ENCODE measurements at places on chromosomes 3 and 15.

- DNase-seq = no peak
Observed at GRCh38 chr15:70240820-70241430, 143.2 kb upstream of the TLE3 start.

- DNase-seq = no peak
Observed at GRCh38 chr3:19994796-19995195, 17.3 kb downstream of the PP2D1 start.

GRCh38 chr3:122562923-122563716, 980 bp downstream of the PARP9 start:
- no peak for DNase-seq

GRCh38 chr3:149638228-149639092, 19.4 kb downstream of the WWTR1 start:
- no peak for DNase-seq

DNA sequence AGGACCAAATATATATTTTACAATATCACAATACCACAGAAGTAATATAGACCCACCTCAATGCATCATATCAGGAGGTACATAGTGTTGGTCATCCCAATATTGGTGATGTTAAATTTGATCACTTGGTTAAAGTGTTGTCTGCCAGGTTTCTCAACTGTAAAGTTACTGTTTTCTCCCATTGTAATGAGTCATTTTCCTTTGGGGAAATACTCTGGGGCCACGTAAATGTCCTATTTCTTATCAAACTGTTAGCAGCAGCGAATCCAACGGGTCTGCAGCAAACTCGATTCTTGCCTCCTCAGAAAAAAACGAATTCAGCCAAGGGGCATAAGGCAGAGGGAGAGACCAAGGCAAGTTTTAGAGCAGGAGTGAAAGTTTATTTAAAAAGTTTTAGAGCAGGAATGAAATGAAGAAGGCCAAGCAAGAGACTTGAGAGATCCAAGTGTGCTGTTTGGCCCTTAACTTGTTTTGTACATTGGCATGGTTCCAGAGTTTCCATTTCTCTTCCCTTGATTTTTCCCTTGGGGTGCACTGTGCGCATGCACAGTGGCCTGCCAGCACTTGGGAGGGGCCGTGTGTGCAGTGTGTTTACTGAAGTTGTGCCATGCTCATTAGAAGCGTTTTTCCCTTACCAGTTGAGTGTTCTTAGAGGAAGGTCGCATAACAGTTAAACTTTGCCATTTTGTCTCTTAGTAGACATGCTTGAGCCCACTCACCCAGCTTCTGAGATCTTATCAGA, 512.5 kb downstream of the AGBL1 start:
- no peak for DNase-seq

DNA sequence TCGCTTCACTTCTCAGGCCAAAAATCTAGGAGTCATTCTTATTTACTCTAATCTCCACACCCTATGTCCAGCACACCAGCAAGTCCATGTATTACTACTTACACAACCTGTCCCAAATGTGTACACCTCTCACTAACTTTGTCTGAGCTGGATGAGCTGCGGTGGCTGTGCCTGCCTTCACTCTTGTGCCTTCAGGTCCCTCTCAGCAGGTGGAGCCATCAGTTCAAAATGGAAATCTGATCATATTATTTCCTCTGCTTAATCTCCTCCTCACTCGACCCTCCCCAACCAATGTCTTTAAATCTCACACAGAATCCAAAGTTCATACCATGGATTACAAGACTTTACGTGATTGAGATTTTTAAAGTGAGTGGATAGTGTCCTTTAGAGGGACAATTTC, 82.8 kb downstream of the SSR3 start:
- DNase-seq = no peak

- DNase-seq = no peak
Observed at GRCh38 chr3:58681863-58682262, 15.3 kb upstream of the FAM3D start.

DNA sequence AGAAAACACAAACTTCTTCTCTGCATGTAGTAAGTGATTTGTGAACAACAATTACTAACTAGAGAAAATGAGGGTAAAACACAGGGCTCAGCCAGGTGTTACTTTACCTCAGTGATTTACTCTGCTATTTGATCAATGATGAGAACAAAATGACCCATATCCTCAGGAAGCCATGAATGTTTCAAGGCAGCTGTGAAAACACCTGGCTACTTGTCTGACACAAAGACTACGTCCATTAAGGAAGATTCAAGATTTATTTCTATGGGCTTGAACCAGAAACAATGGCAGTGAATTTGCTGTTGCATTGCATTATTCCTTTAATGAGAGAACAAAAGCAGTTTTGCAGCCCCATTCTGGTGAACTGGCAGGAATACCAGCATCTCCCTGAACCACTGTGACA, 374.6 kb upstream of the ARL6 start:
- DNase-seq = no peak

GRCh38 chr3:12430086-12430485, 54.2 kb upstream of the TSEN2 start:
- no peak for DNase-seq

DNA sequence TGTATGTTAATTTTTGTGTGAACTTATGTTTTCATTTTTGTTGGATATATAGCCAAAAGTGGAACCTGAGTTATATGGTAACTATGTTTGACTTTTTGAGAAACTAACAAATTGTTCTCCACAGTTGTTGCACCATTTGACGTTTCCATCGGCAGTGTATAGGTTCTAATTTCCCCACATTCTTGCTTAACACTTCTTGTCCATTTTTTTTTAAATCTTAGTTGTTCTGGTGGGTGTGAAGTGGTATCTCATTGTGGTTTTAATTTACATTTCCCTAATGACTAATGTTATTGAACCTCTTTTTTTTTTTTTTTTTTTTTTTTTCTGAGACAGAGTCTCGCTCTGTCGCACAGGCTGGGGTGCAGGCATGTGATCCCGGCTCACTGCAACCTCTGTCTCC, 8.0 kb downstream of the NISCH start:
- DNase-seq = no peak

GRCh38 chr3:69791919-69792399, 52.7 kb downstream of the MITF start:
- peak; percentile 49 for DNase-seq

GRCh38 chr3:32842531-32842931, 24.7 kb downstream of the TRIM71 start:
- DNase-seq = no peak

DNA sequence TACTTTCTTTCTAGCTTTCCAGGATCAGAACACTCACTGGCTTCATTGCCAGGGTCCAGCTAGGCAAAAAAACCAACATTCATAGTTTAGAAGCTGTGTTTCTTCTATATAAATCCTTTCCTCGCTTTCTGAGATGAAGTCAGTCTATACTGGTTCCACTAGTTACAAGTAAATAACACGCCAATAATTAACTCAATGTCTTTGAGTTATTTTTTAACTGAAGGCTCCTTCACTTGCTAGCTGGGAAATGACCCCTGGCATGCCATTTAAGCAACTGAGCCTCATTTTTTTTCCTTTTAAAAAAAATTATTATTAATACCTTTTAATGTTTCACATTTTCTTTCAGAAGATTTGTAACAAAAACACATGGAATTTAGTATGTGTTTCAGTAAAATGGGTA, 2.1 kb upstream of the CCDC174 start:
- no peak for DNase-seq

DNA sequence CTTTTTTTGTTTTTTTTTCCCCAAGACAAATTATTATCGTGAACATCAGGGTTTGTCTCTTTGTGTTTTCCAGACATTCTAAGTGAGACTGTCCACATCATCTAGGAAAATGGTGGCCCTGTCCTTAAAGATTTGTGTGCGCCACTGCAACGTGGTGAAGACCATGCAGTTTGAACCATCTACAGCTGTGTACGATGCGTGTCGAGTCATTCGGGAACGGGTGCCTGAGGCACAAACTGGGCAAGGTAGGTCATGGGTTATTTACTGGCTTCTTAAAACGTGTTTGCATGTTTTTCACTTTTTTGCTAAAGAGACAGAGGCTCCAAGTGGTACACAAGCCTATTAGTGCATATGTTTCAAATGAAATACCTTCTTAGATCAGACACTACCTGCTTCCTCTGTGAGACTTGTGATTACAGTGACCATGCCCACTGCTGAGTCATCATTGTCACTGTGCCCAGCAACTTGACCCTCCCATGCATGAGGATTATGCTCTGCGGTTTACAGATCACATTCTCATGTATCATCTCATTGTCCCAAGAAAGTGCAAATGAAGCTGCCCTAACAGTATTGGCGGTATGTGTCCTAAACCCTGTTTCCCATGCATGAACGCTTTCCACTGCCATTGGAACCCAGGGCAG, 395.2 kb upstream of the TPM1 start:
- peak; percentile 47 for DNase-seq

GRCh38 chr3:45737234-45737633, 48.0 kb downstream of the SACM1L start:
- DNase-seq = no peak

- peak; percentile 17 for DNase-seq
Observed at GRCh38 chr15:23877502-23878412, 190.7 kb upstream of the NDN start.

GRCh38 chr3:36197151-36197550, 183.2 kb upstream of the STAC start:
- DNase-seq = no peak

DNA sequence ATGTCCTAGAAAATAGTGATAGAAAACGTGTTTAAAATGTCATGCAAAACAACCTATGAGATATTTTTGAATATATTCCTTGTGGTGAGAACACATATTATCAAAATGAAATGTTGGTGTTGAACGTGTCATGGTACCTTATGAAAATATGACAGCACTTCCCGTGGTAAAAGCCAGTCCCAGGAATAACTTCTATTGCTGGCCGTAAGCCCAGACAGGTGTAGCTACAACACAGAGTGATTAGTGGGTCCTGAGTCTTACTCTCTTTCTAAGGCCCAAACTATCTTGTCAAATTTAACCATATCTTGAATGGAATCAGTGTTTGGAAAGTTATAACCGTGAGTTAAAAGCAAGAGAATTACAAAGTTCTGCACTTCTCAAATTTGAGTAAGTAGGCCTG, 24.1 kb downstream of the RARB start:
- no peak for DNase-seq

- no peak for DNase-seq
Observed at GRCh38 chr15:28986108-28986507, 100.3 kb downstream of the APBA2 start.

DNA sequence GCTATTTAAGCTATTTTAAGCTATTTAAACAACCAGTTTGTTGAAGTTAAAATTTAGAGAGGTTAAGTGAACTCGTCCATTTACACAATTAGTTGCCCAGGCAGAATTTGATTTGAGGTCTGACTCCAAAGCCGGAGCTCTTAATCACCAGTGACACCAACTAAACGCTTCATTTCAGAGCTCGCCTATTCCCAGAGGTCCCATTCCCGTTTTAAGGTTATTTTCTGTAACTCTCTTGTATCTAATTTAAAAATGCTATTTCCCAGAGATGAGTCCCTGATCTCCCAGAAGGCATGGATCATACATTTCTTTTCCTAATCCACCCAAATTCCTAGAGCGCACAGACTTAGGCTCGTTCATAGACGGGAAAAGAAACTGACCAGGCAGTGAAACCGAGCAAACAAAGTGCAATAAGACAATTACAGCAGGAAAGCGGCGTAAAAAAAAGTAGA, 904 bp upstream of the MCTP2 start:
- DNase-seq = no peak

- no peak for DNase-seq
Observed at GRCh38 chr3:10743366-10744097, 72.5 kb upstream of the SLC6A11 start.

- no peak for DNase-seq
Observed at GRCh38 chr3:11919390-11919789, 72.7 kb upstream of the TAMM41 start.

DNA sequence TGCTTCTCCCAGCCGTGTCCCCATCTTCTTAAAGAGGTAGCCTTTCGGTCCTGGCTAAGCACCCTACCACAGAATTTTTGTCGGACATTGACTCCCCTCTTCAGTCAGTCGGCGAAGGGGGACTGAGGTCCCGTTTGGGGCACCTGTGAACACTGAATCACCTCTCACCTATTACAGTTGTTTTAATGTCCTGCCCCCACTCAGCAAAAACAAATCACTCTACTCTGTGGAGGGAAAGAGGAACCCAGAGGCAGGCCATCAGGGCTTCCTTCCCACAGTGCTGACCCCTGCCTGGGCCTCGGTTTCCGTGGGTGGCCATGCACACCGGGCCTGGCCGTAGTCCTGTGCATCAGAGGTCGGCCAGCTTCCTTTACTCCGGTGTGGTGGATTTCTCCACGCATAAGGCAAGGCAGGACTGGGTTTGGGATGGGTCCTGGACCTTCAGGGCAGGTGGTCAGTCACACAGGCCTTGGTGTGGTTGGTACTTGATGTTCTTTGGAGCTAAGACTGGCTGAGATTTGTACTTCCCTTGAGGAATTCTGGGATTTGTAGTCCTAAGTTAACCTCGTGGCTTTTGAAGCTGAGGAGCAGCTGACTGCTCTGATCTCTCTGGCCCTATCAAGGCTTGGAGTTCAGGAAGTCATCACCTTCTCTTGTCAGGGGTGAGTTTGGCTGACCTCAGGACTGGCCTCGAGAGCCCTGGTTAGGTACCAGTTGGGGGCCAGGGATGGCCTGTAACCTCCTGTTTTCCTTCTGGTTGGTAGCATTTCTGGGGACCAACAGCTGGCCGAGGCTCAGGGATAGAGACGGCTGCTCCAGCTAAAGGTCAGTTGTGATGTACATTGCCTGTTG, 627 bp upstream of the FAM131A start:
- DNase-seq = peak; percentile 71

- DNase-seq = no peak
Observed at GRCh38 chr3:140717921-140718320, 40.1 kb downstream of the TRIM42 start.

GRCh38 chr15:55915221-55915620, 78.2 kb downstream of the NEDD4 start:
- DNase-seq = peak; percentile 44

GRCh38 chr3:73561494-73561893, 63.2 kb downstream of the PDZRN3 start:
- DNase-seq = no peak

- DNase-seq = no peak
Observed at GRCh38 chr15:60272623-60273022, 125.2 kb downstream of the ANXA2 start.

- no peak for DNase-seq
Observed at GRCh38 chr3:65664446-65664845, 374.3 kb downstream of the MAGI1 start.

- no peak for DNase-seq
Observed at GRCh38 chr15:62027263-62027565, 33.0 kb downstream of the VPS13C start.

DNA sequence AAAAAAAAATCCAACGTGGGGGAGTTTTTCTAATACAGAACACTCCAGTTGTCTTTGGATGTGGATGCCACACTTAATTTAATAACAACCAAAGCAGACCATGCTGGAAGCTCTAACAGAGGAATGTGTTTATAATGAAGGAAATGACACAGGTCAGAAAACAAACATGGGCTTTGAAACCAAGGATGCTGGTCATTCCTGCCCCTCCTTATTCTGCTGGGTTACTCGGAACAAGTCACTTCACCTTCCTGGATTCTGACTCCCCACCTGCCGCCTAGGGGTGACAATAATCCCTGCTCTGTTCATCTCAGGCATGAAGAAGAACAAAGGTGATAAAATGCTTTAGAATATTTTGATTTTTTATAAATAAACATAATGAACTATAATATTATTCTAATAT, 240.9 kb upstream of the ADAMTS9 start:
- no peak for DNase-seq

- peak; percentile 31 for DNase-seq
Observed at GRCh38 chr3:55333923-55334322, 153.2 kb downstream of the WNT5A start.

Data from fibroblast of pulmonary artery (primary cell).